ENCODE measurements at places on chromosomes 11 and 22. TPM values are rescaled to one million over a fixed set of nuclear protein-coding genes. Genes with fewer than 3 reads are reported as not detected.

LIF gene
- not detected for total RNA-seq

JAML gene
- 161 TPM for total RNA-seq

IGLL5 gene
- 1.6 TPM for total RNA-seq

HBG2 gene
- not detected for total RNA-seq

TRIM51 gene
- not detected for total RNA-seq

OR52E6 gene
- total RNA-seq: not detected

MED15 gene
- total RNA-seq: 327 TPM

FAM180B gene
- not detected for total RNA-seq

CNIH2 gene
- total RNA-seq: 2.8 TPM

POTEH gene
- total RNA-seq: not detected

USP2 gene
- total RNA-seq: 0.16 TPM

CTTN gene
- not detected for total RNA-seq

POLR3H gene
- 50.5 TPM for total RNA-seq

SLC22A24 gene
- not detected for total RNA-seq

UBQLN3 gene
- not detected for total RNA-seq

GRCh38 chr22:47294576-47294975 is 532.1 kb downstream of the TBC1D22A start:
- H3K27ac ChIP-seq: no peak overlapping the region
- H3K4me1 ChIP-seq: no peaks in the 10 kb centered on the region
- H3K36me3 ChIP-seq: no peaks in the 10 kb centered on the region
- no peak overlapping the region for H3K4me3 ChIP-seq
- H3K27me3 ChIP-seq: peaks cover 4% of the 10 kb centered on the region

GRCh38 chr11:117020869-117021564 is 77.2 kb downstream of the SIK3 start:
- peaks cover 2% of the 10 kb centered on the region for H3K36me3 ChIP-seq
- no peaks in the 10 kb centered on the region for H3K27me3 ChIP-seq
- DNase-seq: no peak
- H3K4me1 ChIP-seq: peaks cover 64% of the 10 kb centered on the region
- H3K27ac ChIP-seq: peak overlapping the region; percentile 7

GRCh38 chr22:42269432-42270175 is 849 bp downstream of the TCF20 start:
- peaks cover 13% of the 10 kb centered on the region for H3K36me3 ChIP-seq
- no peaks in the 10 kb centered on the region for H3K27me3 ChIP-seq
- DNase-seq: peak; percentile 62
- H3K4me3 ChIP-seq: peak overlapping the region; percentile 90

- H3K36me3 ChIP-seq: no peaks in the 10 kb centered on the region
- peaks cover 6% of the 10 kb centered on the region for H3K27me3 ChIP-seq
- no peak for DNase-seq
- H3K27ac ChIP-seq: no peak overlapping the region
- no peak overlapping the region for H3K4me3 ChIP-seq
- H3K4me1 ChIP-seq: no peaks in the 10 kb centered on the region
Observed at GRCh38 chr11:75644370-75644769, 24.5 kb downstream of the MAP6 start.

- H3K4me1 ChIP-seq: peaks cover 7% of the 10 kb centered on the region
- no peak overlapping the region for H3K27ac ChIP-seq
- no peak overlapping the region for H3K4me3 ChIP-seq
- DNase-seq: no peak
- peaks cover 2% of the 10 kb centered on the region for H3K27me3 ChIP-seq
- H3K36me3 ChIP-seq: no peaks in the 10 kb centered on the region
Observed at GRCh38 chr11:35372565-35373283, 46.6 kb downstream of the SLC1A2 start.

DNA sequence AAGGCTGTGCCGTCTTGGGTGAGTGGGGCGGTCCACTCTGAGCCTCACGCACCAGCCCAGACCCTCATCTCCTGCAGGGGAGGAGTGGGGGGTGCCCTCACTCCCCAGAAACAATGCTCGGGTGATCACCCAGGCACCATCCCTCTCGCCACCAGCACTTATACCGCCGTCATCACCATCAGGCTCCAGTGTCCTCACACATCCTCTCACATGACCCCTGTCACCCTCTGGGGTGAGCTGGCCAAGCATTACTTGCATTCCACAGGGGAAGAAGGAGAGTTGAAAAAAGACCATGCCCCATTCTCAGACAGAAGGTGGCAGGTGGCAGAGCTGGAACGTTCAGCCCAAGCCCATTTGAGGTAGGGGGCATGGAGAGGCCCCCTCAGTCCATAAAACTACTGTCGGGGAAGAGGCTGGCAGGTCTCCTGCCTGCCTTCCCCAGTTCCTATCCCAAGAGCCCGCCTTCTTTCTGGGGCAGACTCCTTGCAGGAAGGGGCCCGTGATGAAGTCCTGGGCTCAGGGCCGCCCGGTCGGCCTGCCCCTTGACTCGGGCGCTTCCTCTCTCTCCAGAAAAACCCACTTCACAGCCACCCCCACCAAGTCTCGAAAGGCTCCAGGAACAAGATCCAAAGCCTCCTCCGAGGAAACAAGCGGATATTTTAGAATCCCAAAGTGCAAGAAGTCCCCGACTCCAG is 153.3 kb downstream of the DSCAML1 start:
- no peaks in the 10 kb centered on the region for H3K36me3 ChIP-seq
- H3K4me1 ChIP-seq: no peaks in the 10 kb centered on the region
- no peak for DNase-seq
- no peak overlapping the region for H3K4me3 ChIP-seq

DNA sequence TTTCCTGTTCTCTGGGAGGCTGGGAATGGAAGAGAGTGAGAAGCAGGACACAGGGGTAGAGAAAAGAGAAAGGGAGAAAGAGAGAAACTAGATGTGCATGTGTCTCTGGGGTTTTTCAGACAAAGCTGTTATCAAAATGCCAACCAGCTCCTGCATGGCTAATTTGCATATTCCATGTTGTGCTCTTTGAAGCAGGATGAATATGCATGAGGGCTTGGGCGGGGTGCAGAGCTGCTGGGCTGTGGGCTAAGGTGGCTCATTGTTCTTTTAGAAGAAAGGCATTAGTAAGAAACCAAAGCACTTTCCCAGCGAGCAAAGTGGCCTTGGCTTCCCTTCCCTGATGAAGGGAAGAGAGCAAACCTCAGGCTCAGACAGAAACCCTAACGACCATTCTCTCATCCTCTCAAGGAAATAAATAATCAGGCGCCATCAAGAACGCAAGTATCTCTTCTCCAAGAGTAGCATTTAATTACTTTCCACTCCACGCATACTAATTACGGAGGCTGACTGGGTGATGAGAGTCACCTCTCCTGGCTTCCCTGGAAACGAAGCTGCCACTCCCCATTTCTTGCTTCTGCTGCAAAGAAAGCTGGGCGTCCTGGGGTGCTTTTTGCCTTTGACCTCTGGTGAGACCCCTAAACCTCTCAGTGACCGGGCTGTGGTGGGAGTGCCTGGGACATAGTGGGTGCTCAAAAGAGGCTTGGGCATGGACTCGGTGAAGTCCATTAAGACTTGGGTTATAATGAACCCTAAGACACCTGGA is 54.2 kb downstream of the FEZ1 start:
- peaks cover 34% of the 10 kb centered on the region for H3K27me3 ChIP-seq
- H3K4me1 ChIP-seq: no peaks in the 10 kb centered on the region
- DNase-seq: no peak
- H3K4me3 ChIP-seq: no peak overlapping the region
- H3K27ac ChIP-seq: no peak overlapping the region
- no peaks in the 10 kb centered on the region for H3K36me3 ChIP-seq

GRCh38 chr11:93132836-93133235 is 65.0 kb downstream of the SLC36A4 start:
- no peaks in the 10 kb centered on the region for H3K4me1 ChIP-seq
- no peaks in the 10 kb centered on the region for H3K36me3 ChIP-seq
- no peak overlapping the region for H3K27ac ChIP-seq

- no peak overlapping the region for H3K27ac ChIP-seq
- peaks cover 6% of the 10 kb centered on the region for H3K27me3 ChIP-seq
- no peak for DNase-seq
Observed at GRCh38 chr11:106278391-106278790, 200.9 kb downstream of the AASDHPPT start.

DNA sequence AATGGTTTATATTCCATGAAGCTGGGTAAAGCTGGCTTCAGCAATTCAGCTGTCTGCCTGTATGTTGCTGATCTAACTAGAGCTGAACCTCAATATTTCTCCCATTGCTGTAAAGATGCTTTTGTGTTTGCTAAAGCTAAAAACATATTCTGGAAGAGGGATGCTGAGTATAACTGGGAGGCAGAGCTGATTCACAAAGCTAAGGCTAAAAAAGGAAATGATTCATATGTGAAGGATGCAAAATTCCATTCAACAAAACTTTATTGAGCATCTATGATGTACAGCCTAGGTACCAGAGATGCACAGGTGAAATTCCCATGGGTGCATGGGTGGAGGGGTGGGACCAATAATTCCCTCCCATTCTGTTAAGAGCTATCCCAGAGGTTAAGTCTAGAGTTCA is 193.9 kb downstream of the KIF18A start:
- no peak overlapping the region for H3K4me3 ChIP-seq
- H3K27ac ChIP-seq: no peak overlapping the region
- no peaks in the 10 kb centered on the region for H3K4me1 ChIP-seq
- H3K36me3 ChIP-seq: no peaks in the 10 kb centered on the region
- no peak for DNase-seq

- DNase-seq: no peak
- no peaks in the 10 kb centered on the region for H3K27me3 ChIP-seq
- no peaks in the 10 kb centered on the region for H3K36me3 ChIP-seq
- H3K27ac ChIP-seq: no peak overlapping the region
Observed at GRCh38 chr22:17898375-17898774, 124.1 kb upstream of the BID start.

DNA sequence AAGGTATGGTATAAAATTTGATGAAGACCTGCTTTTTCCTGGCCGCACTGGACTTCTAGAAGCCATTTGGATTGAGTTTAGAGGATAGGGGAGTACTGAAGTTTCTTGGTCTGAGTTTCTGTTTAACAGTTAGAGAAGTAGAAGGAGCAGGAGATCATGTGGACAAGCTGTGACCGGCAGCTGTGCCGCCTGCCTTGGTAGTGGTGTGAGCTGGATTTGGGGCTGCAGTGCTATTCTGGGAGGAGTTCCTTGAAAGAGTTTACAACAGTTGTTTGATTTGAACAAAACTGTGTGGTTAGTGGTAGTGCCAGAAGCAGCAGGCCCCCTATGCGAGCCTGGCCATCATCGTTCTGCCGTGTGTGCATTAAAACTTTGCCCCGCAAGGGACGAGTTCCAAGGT is 105.2 kb downstream of the PDHX start:
- peaks cover 24% of the 10 kb centered on the region for H3K36me3 ChIP-seq
- no peak for DNase-seq
- no peak overlapping the region for H3K4me3 ChIP-seq

DNA sequence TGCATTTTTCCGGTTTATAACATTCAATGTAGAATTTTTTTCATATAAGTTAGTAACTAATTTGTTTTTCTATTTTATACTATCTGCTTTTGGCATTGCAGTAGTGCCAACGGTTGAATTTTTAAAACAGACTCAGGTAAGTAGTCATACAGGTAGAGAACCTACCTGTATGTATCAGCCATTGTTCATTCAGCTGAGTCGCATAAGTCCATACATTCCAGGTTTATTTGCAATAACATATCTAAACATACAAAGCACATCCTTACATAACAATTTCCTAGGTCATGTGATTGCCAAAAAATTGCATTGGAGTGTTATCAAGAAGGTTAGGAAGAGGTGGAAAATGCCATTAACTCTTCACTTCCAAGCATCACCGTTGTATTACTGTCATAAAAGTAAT is 1059.3 kb upstream of the CNTN5 start:
- H3K4me3 ChIP-seq: no peak overlapping the region
- no peaks in the 10 kb centered on the region for H3K4me1 ChIP-seq
- DNase-seq: no peak
- H3K36me3 ChIP-seq: no peaks in the 10 kb centered on the region

DNA sequence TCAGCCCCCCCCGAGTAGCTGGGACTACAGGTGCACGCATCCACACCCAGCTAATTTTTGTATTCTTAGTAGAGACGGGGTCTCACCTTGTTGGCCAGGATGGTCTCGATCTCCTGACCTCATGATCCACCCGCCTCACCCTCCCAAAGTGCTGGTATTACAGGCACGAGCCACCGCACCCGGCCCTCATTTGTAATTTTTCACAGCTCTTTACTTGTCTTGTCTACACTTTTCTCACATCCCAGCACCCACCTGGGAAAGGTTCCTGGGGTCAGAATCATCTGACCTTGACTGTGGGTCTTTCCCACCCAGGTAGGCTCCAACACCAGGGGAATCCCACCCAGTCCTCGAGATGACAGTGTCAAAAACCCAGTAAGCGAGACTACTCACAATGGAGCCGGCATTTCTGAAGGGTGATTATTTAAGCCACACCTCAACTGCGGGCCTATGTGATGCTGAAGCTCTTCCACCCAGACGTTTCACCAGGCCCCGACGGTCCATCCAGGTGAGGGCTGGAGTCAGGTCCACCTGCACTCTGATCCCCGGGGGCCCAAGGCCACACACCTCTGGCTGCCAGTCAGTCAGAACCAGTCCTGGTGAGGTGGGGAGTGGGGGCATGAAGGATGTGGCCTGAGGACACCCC is 23.4 kb downstream of the CELSR1 start:
- H3K4me3 ChIP-seq: no peak overlapping the region
- H3K27ac ChIP-seq: no peak overlapping the region

GRCh38 chr11:99424313-99425084 is 403.8 kb downstream of the CNTN5 start:
- no peak overlapping the region for H3K27ac ChIP-seq
- DNase-seq: no peak
- no peak overlapping the region for H3K4me3 ChIP-seq
- no peaks in the 10 kb centered on the region for H3K36me3 ChIP-seq
- no peaks in the 10 kb centered on the region for H3K27me3 ChIP-seq

DNA sequence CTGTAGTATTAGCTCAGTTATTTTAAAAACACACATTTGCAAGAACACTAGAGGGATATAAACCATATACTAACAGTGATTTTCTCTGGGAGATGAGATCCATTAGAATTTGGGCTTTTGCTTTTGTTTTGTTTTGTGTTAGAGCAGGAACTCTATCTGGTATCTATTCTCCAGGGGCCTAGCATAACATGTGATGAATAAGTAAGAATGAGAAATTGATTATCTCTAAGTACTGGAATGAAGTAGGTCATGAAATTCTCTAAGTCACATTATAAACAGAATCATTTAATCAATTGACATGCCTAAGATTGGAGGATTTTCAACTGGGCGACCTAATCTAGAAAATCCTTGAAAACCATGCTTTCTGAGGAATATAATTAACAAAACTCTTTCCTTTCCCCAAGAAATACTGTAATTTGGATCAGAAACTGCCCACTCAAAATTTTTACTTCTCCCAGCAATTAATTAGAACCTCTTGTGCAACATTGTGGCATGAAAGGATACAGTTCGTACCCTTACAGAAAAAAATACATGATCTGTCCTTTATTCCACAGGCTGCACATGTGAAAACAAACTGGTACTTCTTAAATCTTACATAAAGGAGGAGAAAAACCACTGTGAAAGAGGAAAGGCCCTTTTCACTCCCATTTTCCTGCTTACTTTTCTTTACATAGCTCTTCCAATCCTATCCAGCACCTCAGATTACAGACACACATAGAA is 93.5 kb downstream of the MRTFA start:
- peaks cover 14% of the 10 kb centered on the region for H3K36me3 ChIP-seq
- H3K4me1 ChIP-seq: peaks cover 28% of the 10 kb centered on the region
- no peak overlapping the region for H3K4me3 ChIP-seq
- no peaks in the 10 kb centered on the region for H3K27me3 ChIP-seq

- H3K4me3 ChIP-seq: no peak overlapping the region
- H3K36me3 ChIP-seq: no peaks in the 10 kb centered on the region
- no peaks in the 10 kb centered on the region for H3K27me3 ChIP-seq
- H3K27ac ChIP-seq: no peak overlapping the region
- H3K4me1 ChIP-seq: no peaks in the 10 kb centered on the region
- no peak for DNase-seq
Observed at GRCh38 chr11:26608507-26609146, 36.6 kb upstream of the MUC15 start.

Measured in naive thymus-derived CD8-positive, alpha-beta T cell (primary cell).